ENCODE measurements at places on chromosomes 5 and 9.

DNA sequence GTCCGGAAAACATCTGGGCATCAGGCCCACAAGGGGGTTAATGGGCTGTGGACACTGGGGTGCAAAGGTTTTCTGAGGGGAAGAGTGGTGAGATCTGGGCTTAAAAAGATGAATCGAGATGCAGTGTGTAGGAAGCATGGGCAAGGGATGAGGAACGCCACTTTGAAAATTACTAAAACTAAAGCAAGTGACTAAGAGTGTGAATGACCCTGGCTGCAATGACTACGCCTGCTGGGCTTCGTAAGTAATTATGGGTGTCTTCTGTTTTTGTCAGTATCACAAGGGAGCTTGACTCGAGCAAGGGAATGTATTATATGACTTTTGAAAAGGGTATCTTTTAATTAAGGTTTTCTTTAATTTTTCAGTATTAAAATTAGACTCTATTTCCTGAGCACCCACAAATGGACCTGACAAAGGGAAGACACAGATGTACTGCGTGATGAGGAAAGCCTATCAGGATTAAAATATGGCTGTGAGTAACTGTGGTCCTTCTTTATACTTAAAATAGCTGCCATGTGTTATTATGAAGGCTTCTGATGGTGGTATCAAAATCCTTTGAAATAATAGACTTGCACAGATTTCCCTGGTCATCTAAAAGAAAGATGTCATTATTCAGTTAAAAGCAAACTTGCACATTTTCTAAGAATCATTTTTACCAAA lies 4.2 kb downstream of the CTXN3 start:
- DNase-seq, result no peak

- peak; percentile 16 for DNase-seq
Measured at GRCh38 chr5:956941-957747, 51.5 kb upstream of the NKD2 start.

- no peak for DNase-seq
Measured at GRCh38 chr9:74639112-74639511, 142.0 kb downstream of the RORB start.

GRCh38 chr9:114238891-114239875 lies 83.7 kb upstream of the ORM1 start:
- no peak for DNase-seq

- DNase-seq, result peak; percentile 39
Measured at GRCh38 chr5:8349855-8350254, 480.9 kb downstream of the MTRR start.

DNA sequence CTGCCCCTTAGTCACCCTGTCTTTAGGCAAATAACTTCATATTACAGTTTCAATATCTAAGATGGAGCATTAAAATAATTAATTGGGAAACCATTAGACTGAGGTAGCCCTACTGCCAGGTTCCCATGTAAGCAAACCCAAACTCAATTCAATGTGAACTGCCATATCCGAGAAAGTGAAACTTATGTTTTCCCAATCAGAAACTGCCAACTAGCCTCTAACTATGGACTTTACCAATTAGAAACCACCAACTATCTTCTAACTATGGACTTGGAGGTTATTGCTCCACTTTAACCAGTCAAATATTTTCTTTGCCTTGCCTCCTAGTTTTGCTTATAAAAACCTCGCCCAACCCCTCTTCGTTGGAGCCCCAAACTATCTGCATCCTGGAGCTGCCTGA lies 218.5 kb downstream of the ENC1 start:
- DNase-seq, result no peak

DNA sequence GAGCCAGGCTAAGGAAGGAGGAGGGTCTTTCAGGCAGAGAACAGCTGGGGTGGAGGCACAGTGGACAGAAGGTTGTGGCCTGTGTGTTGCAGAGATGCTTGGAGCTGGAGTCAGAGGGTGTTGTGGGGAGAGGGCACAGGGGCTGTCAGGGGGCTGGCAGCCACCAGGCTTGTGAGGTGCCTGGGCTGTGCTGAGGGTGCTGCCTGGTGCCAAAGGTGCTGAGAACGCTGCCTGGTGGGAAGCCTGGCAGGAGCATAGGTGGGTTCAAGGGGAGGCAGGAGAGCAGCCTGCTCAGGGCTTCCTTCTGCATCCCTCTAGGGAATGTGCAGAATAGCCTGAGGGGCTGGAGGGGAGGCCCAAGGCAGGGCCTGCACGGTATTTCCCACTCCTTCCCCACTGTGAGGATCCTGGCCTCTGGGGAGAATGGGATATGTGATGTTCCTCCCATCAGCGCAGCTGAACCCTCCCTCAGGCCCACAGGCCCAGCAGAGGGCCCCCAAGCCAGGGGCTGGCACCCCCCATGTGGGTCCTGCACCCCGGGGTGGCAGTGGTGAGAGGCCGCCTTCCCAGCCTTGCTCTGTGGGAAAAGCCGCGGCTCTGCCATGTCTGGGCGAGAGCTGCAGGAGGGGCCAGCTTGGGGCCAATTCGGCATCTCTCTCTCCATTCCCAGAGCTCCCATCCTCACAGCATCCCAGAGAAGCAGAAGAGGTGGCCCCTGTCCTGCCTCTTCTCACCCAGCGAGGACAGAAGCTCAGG lies 76.3 kb downstream of the CACNA1B start:
- DNase-seq, result no peak

Measured in KBM-7 (cell line).